ENCODE measurements at places on chromosomes 7 and 10.

- no peak for DNase-seq
Observed at GRCh38 chr10:75342397-75342796, 59.2 kb downstream of the ZNF503 start.

- DNase-seq, result no peak
Observed at GRCh38 chr7:127901895-127902703, 129.1 kb downstream of the LRRC4 start.

DNA sequence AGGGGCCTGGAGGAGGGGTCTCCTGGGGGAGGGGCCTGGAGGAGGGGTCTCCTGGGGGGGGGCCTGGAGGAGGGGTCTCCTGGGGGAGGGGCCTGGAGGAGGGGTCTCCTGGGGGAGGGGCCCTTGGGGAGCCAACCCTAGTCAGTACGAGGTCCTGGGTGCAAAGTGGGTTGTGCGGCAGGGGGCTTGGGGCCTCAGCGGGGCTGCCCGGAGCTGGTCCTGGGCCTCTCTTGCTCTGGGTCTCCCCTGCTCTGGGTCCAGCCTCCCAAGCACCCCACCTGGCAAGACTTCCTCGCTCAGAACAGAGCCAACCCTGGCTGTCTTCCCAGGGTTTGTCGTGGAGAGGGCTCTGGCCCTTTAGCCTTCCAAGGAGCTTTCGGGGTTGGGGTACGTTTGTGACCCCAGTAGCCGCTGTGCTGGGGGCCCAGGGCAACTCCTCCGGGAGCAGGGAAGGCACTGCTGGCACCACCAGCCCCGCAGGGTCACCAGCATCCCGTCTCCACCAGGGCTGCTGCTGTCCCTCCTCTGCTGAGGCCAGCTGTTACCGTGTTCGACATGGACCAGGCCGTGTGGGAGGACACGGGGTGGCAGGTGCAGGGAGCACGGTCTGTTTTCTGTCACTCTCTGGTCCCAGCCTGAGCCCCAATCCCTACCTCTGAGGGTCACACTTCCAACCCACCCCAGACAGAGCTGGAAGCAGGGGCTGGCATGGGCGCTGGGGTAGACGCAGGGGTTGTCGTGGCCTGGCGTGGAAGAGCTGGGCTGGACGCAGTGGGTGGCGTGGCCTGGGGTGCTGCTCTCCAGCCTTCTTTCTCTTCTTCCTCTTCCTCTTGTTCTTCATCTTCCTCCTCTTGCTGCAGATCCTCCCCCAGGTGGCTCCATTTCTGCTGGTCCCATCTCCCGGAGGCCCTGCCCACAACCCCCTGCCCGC lies 22.8 kb downstream of the PWWP2B start:
- DNase-seq, result no peak

- DNase-seq, result no peak
Observed at GRCh38 chr10:79391231-79392019, 44.2 kb downstream of the PPIF start.

DNA sequence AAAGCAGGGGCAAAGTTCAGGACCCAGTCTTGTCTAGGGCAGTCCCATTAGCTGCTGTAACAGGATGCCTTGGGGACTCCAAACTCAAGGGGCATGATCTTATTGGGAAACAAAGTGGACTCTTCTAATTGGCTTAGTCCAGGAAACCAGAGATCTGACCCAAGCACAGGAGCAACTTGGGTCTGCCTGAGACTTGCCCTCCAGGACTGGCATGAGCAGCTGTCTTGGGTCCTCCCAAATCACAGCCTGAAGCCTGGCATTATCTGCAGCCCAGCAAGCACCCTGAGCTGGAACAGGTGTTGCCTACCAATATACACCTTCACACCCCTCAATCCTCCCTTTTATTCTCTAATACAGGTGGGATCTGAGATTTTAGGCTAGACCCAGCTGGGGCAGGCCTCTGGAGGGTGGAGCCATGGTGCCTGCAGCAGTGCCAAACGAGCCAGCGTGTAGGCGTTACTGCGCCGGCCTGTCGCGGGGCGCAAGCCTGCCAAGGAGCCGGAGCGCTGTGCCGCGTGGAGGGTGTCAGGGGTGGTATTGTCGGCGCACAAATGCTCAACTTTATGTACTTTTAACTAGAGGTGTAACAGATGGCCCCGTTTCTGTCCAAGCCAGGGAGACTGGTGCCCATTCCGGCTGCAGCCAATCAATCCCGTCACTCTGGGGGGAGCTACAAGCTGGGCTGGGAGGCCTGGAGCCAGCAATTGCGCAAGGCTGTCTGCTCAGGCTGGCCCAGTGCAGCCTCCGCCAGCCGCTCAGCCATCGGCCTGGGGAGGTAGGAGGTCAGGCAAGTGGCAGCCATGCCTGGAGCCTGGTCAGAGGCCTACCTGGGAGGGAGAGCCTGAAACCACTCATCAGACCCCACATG lies 12.8 kb upstream of the LBX1 start:
- DNase-seq, result no peak

DNA sequence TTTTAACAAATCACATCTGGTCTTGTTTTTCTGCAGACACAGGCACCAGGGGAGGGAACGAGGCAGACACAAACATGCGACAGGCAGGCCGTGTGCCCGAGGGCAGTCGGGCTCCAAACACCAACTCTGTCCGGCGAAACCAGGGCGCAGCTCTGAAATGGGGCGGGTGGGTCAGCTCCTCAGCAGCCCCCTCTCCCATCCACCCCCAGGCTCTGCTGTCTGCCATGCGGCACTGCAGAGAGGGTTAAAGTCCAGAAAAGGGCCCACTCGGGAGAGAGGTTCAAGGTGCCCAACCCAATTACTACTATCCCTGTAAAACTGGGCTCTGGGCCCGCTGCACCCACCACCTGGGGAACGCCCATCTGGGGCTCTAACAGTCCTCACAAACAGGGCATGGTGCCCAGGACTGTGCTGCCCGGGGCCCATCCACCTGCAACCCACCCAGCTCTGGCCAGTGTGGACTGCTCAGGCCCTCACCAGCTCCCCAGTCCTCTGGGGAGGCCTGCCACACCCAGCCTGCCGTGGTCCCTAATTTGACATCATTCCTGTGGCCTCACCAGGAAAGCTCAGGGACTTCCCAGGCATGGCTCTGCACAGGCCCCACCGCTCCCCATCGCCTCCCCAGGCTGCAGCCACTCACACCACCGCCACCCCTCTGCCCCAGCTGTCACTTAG lies 18.7 kb downstream of the YKT6 start:
- no peak for DNase-seq

DNA sequence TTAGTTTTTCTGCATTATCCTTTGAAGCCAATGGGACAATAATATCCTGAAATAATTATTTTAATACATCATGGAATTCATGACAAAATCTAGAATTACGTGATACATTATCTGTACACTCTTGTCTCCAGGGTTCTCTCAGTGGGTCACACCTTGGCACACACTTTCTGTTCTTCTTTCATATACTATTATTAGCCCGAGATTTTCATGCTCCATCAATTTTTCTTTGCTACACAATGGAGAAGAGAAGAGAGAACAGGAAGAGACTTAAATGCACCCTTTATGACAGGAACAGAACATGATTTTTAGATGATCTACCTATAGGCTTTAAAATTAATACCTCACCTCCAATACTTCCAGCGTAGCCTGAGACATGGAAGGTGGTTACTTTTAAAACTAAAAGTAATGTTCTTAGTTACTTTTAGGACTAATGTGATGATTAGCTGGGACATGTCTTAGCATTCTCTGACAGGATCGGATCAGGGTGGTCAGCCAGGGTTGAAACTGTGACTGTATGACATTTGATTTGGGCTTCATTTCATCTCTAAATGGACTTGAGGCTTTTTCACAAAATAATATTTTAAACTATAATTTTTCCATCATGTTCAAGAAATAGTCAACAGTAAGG lies 148.2 kb upstream of the WNT16 start:
- no peak for DNase-seq

- peak; percentile 71 for DNase-seq
Observed at GRCh38 chr10:50624866-50625501, 1.2 kb upstream of the SGMS1 start.

DNA sequence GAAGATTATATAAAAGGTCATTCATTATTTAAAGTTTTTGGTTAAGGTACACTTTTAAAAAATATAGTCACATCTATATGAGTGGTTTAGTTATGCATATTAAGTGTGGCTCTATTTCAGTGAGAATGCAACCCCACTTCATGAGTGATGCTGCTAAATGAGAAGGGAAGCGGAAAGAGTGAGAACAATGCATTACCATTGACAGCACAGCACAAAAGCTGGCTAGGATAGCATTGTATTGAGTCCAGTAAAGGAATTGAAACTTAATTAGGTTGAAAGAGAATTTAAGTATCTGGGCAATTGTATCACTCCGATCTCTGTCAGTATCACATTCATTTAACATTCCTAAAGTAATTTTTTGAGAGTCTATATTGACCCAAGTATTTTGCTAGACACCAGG lies 13.2 kb downstream of the POM121L12 start:
- DNase-seq, result no peak

DNA sequence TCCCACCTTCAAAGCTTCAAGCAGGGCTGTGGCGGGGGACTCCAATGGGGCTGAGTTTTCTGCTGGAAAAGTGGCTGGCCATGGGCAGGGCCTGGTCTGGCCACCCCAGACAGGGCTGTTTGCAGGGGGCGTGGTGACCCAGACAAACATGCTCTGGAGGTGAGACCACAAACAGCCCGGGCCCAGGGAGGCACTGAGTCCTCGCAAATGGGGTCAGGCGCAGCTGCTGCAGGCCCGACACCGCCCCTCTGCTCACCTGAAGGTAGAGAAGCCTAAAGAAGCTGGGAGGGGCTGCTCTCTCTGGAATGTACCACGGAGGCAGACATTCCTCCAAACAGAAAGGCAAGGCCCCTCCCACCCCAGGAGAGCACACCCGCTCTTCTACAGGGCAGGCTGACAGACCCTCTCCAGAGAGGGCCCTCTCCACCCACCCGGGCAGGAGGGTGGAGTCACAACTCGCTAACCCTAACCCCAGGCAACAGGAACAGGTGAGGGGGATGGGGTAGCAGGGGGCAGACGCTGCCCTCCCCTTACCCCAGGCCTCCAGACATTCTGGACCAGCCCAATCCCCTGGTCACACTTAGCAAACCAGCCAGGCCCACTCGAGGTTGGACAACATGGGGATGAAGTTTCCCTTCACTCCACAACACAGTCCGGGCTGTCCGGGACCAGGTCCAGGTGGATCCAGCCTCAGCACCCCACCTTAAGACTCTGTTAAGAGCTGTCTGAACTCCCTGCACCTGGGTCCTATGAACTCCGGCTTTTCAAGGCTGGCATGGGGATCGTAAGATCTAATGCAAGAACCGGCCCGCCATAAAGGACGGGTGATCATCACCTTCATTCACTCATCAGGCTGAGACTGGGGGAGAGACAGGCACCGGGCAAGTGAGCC lies 32.3 kb downstream of the OAT start:
- no peak for DNase-seq

DNA sequence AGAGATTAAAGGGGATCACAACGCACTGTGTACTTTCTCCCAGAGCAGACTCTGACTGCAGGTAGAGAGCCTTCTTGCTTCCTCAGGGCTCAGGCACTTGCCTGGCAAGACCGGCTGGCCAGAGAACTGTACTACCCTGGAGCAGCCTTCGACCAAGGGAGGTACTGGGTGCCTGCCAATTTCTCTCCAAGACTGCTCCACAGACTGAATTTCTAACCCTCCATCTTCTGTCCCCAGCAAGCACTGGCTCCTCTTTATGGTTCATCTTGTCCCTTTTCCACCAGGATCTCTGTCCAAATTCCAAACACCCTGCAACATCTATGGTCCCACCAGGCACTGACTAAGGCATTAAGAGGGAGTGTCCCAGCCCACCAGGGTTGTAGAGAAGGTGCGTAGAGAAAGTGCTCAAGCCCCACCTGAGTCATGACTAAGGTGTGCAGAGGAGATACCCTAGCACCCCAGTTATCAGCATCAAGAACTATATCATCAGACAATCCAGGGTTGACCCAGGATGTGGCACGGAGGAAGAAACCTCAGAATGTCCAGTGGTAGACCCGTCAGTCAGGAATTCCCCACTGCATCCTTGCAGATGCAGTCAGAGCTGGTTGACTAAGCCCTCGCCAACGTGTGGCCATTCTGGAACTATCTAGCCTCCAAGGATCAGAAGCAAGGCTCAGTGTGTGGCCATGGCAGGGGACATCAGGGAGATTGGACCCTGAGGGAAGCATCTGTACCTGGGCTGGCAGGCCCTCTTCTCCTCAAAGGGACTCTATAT lies 60.9 kb upstream of the CAMK2B start:
- DNase-seq, result peak; percentile 52

- no peak for DNase-seq
Observed at GRCh38 chr7:80830584-80831285, 88.1 kb downstream of the SEMA3C start.

- DNase-seq, result no peak
Observed at GRCh38 chr10:53744746-53745145, 972.2 kb upstream of the MBL2 start.

GRCh38 chr7:85186521-85187241 lies at the start of gene SEMA3D:
TSS of gene SEMA3D (minus strand) at chr7:85187056. CDS start at chr7:85121891, 65,165 bp downstream.
- peak; percentile 81 for DNase-seq

DNA sequence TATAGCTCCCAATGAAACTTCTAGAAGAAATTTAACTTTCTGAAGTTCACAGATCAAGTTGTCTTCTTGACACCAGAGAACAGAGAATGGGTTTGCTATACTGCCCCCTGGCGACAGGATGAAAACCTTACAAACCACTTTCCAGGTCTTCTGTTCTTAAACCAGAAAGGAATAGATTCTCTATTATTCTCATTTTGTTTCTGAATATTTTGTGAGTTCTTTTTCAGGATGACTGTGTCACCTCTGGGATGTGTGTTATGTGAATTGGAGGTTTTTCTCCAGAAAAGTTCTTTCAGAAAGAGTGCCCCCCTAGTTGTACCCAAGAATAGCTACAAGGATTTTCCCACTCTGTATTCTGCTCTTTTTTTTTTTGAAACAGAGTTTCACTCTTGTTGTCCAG lies 6.3 kb downstream of the IFT22 start:
- DNase-seq, result peak; percentile 52

GRCh38 chr7:121874298-121874697 lies 1.3 kb downstream of the PTPRZ1 start:
- no peak for DNase-seq

DNA sequence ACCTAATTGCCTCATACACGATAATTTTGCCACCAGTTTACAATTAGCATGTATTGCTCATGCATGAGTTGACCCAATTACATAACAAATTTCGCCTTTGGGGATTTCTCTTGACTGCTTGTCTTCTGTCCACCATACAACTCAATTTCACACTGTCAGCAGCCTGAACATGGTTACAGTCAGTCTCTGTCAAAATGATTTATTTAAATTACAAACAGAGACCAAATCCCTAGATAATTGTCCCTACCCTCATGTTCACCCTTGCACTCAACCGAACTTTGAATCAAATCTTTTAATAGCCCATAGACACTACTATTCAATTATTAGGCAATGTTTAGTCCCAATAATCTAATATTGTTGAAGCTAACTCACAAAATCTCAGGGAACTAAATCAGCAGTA lies 59.7 kb upstream of the NEBL start:
- DNase-seq, result no peak

DNA sequence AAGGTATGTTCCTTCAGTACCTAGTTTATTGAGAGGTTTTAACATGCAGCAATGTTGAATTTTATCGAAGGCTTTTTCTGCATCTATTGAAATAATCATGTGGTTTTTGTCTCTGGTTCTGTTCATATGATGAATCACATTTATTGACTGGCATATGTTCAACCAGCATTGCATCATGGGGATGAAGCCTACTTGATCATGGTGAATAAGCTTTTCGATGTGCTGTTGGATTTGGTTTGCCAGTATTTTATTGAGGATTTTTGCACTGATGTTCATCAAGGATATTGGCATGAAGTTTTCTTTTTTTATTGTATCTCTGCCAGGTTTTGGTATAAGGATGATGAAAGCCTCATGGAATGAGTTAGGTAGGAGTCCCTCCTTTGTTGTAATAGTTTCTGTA lies 204.0 kb upstream of the GNAI1 start:
- DNase-seq, result no peak

- no peak for DNase-seq
Observed at GRCh38 chr7:41118486-41118885, 584.4 kb downstream of the INHBA start.
